Activated CD8-positive, alpha-beta memory T cell treated with anti-CD3 and anti-CD28 coated beads for 36 hours (primary cell): ENCODE measurements at places on chromosomes 7 and 10. TPM values are rescaled to one million over a fixed set of nuclear protein-coding genes. Genes with fewer than 3 reads are reported as not detected.

The SGCE gene
- total RNA-seq: 0.70 TPM

The AOAH gene
- total RNA-seq: 22.5 TPM

The LIPK gene
- total RNA-seq: not detected

The LCOR gene
- 24.9 TPM for total RNA-seq

The CDC14C gene
- not detected for total RNA-seq

The MMD2 gene
- total RNA-seq: not detected

The PON3 gene
- not detected for total RNA-seq
